Glutamatergic neuron (in vitro differentiated cells): ENCODE measurements at places on chromosomes 3 and 15.

- DNase-seq = no peak
These were observed 159.0 kb upstream of the IL12A start for GRCh38 chr3:159829539-159830227.

DNA sequence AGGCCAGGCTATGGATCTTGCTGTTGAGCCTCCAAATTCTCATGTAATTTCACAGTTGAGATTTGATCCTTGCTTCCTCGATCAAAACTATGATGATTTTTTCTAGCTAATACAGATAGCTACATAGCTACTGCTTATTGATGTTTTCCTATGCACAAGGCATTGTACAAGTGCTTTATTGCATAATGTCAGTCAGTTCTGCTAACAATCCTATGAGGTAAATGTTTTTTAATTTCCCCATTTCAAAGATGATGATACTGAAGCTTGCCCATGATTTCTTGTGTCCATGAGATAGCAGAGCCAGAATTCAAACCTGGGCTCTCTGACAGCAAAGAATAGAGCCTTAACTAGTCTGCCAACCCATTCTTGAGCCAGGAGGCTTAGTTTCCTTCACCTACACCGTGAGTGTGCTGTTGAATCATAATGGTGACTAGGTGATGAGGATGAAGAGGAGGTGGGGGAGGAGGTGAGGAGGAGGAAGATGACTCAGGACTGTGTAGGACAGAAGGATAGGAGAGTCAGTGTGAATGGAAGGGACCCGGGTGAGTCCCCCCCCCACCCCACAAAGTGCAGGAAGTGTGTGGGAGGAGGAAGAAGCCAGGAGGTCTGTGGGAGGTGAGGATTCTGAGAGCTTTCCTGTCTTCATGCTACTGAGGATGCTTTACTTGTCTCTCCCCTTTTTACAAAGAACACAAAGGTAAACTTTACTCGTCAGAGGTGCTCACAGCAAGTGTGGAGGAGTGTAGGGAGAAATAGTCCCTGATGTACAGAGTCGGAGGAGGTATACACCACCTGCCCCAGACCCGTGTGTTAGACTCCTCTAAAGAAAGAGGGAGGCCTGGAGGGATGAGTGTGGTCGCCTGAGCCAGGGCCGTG is 3.6 kb downstream of the TAGLN3 start:
- DNase-seq = no peak

GRCh38 chr3:128805772-128806171 is 73.6 kb upstream of the ACAD9 start:
- no peak for DNase-seq

DNA sequence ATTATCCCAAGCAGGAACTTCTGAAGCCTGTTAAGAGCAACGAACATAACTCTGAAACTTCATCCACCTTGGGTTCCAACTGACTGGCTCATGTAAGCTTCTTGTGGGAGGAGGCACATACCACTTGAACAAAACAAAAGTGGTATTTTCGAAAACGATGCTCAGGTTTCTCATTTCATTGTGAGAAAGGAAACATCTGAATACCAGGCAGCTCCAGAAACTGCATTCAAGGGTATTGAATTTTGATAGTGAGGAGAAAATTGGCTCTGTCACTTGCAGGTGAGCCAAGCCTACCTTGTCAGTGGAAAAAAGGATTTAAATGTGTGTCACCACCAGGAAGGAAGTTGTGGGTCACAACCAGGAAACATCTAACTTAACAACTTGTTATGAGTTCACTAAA is 218.1 kb upstream of the SATB1 start:
- no peak for DNase-seq
